ENCODE measurements at places on chromosomes 11 and 22.

DNA sequence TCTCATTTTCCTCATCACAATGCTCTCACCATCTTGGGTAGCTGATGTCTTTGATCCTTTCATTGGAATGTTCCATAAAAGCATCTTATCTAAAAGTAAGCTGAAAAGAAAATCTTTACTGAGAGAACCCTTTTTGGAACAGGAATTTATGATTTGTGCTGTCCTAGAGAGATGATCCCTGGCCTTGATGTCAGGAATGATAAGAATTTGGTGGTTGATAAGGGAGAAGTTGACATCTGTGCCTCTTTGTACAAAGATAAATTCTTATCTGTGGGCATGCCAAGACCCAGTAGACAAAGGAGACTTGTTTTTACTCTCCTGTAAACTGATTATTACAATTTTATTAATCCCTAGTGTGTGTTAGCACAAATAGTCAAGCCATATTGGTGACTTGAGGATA, 36.9 kb downstream of the NAALAD2 start:
- DNase-seq: no peak

DNA sequence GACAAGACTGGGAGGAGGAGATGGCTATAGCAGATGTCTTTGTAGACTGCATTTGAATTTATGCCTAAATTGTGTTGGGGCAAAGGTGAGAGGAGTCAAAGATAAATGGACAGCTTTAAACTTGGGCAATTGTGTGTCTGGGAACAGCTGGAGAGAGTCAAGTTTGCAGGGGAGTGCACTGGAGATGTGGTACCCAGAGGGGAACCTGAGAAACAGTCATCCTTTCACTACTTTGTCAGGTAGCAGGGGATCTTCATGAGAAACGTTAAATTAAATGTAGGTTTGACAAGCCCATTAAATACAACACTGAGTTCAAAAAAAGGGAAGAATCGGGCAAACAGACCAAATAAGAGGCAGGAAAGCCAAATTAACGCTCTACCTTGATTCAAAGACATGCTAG, 277.7 kb downstream of the OPCML start:
- no peak for DNase-seq

DNA sequence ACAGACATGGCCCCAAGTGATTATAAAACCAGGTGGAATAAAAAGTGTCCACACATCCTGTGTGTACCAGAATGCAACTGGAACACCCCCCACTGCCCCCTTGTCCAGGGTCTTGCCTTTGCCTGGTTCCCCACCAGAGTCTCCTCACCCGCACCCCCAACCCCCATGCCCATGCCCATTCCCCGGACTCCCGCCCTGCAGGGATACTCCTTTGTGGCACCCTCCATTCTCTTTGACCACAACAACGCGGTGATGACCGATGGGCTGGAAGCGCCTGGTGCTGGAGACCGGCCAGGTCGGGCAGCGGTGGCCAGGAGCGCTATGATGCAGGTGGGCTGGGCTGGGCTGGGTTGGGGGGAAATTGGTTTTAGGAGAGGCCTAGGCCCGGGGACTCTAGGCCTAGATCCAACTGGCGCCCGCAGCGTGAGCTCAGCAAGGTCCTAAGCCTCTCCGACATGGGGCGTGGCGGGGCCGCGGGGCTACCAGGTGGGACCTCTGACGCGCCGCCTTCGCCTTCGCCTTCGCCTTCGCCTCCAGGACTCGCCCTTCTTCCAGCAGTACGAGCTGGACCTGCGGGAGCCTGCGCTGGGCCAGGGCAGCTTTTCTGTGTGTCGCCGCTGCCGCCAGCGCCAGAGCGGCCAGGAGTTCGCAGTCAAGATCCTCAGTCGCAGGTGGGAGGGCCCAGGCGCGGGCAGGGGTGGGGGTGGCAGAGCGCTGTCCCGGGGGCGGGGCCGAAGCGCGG, 9.1 kb downstream of the RPS6KA4 start:
- DNase-seq: no peak

- no peak for DNase-seq
Observed at GRCh38 chr11:1406571-1407485, 17.1 kb downstream of the BRSK2 start.

- no peak for DNase-seq
Observed at GRCh38 chr22:44408829-44409192, 89.2 kb downstream of the RTL6 start.

GRCh38 chr11:76609736-76610370, 60.7 kb downstream of the LRRC32 start:
- DNase-seq: no peak

GRCh38 chr11:10390375-10390774, 64.7 kb upstream of the AMPD3 start:
- no peak for DNase-seq

- DNase-seq: no peak
Observed at GRCh38 chr11:134987223-134987768, 575.3 kb upstream of the B3GAT1 start.

DNA sequence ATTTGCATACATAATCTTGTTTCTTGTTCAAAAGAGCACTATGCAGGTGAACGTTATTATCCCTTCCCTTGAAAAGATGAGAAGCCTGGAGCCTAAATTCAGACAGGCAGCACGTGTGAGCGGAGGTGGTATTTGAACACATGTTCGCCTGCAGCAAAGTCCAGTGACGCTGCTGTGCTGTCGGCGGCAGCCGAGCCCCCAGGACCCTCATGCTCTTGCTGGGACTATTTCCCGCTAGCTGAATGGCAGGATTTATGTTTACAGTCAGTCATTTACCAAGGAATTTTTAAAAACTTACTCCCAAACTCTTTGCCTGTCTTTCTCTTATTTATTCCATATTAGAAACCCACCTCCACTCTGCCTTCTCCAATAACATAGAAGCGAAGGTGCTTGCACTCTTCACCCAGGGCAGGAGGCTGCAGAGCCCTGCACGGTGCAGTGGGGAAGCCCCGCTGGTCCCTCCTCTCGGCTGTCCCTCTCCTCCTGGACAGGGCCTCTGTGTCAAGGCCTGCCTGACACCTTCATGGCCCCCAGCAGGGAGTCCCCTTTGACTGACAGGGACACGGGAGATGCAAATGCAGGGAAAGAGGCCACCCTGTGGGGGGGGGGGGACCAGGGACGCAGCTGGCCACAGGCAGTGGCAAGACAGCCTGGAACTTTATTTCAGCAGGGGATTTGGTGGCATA, 528.5 kb upstream of the B3GAT1 start:
- no peak for DNase-seq

DNA sequence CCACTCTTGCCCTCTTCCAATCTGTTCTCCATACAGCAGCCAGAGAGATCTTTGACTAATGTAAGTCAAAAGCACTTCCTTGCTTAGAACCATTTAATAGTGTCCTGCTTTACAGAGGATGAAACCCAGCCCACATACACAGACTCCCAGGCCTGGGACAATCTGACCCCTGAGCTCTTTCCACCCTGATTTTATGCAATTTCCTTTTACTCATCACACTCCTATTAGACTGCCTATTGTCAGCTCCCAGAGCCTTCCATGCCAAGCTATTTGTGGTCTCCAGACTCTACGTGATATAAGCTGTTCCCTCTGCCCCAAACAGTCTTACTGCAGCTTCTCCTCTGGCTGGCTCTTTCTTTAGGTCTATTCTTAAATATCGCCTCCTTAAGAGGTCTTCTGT, 28.1 kb downstream of the ME3 start:
- DNase-seq: no peak

- DNase-seq: no peak
Observed at GRCh38 chr11:59097113-59097708, 9.8 kb upstream of the FAM111B start.

DNA sequence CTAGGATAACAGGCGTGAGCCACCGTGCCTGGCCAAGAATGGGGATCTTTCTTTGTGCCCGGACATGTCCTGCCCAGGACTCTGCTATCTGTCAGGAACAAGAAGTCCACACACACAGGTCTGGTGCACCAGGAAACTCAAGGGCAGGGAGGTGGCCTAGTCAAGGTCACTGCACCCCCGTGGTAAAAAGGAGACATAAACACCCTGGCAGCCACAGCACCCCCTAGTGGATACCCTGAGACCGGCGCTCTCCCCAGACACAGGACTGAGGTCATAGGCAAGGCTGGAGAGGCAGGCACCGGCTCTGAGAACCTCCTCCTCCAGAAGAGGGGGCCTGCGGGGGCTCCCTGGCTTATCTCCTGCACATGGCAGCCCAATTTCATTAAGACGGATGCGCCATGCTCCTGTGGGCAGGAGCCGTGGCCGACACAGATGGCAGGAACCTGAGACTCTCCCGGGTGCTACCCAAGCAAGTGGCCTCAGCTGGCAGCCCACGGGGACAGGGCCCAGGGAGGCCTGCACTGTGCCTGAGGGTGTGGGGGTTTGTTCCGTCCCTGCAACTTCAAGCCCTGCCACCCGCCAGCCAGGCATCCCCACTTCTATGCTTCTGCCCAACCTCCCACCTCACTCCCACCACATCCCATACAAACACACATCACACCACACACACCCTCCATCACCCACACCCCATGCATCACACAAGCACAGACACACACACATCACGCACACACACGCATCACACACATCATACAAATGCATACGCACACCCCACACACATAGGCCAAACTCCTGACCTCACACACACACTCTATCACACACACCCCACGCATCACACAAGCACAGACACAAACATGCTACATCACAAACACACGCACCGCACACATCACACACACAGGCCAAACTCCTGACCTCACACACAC, 19.6 kb downstream of the MACROD1 start:
- peak; percentile 25 for DNase-seq

GRCh38 chr11:77993902-77994301, 566 bp downstream of the INTS4 start:
- no peak for DNase-seq

GRCh38 chr11:2517386-2518064, 72.7 kb downstream of the KCNQ1 start:
- DNase-seq: no peak

GRCh38 chr11:12461516-12461915, 84.1 kb downstream of the PARVA start:
- DNase-seq: no peak

GRCh38 chr11:24391167-24391566, 105.7 kb upstream of the LUZP2 start:
- no peak for DNase-seq

GRCh38 chr22:42786606-42787356, 66.1 kb upstream of the A4GALT start:
- no peak for DNase-seq

GRCh38 chr11:66067640-66068039, 2.4 kb upstream of the PACS1 start:
- no peak for DNase-seq

- DNase-seq: no peak
Observed at GRCh38 chr22:39832627-39833074, 60.9 kb downstream of the ENTHD1 start.

DNA sequence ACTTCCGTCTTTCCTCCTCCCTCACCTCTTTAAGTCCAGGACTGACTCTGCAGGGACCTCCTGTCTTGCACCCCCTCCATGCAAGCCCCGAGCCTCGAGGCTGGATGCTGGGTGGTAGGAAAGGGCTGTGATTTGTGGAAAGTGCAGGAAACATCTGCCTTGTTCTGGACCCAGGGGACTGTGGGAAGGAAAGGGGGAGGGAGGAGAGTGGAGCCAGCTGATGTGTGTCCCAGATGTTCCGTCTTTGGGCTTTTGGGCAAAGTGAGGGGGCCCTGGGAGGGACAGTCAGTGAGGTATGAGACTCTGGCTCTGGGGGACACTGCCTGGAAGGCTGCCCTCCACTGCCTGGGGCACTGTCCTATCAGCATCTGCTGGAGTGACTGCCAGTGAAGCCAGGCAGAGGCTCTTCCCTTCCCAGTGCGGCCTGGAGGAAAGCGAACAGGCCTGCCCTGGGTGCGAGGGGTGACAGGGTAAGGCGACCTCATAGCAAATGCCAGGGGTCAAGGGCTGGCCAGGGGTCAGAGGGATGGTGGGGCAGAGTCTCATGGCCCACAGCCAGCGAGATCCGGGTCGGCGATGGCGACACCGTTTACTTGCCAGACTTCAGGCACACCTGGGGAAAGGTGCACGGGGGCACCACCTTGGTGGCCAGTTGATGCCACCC, 1.7 kb downstream of the MRGPRD start:
- DNase-seq: no peak

- no peak for DNase-seq
Observed at GRCh38 chr11:1481861-1482441, 4.6 kb downstream of the MOB2 start.

- DNase-seq: no peak
Observed at GRCh38 chr11:32325725-32326124, 109.6 kb downstream of the WT1 start.

DNA sequence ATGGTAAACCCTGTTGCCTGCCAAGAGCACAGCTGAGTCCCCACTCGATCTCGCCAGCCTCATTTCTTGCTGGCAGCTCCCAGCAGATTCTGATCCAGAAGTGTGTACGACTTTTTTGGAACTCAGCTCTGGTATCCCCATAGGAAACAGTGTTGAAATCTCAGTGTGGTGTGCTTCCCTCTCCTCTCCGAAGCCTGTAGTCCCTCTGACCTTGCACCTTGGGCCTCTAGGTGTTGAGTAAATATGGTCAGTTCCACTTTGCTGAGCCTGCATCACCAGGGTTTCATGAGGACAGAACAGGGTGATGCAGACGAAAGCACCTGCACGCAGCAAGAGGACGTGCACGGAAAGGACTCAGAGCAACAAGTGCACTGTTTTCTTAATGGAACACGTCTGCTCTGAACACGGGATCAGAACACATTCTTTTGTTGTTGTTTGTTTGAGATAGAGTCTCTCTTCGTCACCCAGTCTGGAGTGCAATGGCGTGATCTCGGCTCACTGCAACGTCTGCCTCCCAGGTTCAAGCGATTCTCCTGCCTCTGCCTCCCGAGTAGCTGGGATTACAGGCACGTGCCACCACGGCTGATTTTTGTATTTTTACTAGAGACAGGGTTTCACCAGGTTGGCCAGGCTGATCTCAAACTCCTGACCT, 3.8 kb upstream of the CPT1A start:
- DNase-seq: no peak

GRCh38 chr22:20607157-20607907, 99.9 kb downstream of the MED15 start:
- no peak for DNase-seq

GRCh38 chr11:88404932-88405710, 67.6 kb upstream of the CTSC start:
- no peak for DNase-seq

DNA sequence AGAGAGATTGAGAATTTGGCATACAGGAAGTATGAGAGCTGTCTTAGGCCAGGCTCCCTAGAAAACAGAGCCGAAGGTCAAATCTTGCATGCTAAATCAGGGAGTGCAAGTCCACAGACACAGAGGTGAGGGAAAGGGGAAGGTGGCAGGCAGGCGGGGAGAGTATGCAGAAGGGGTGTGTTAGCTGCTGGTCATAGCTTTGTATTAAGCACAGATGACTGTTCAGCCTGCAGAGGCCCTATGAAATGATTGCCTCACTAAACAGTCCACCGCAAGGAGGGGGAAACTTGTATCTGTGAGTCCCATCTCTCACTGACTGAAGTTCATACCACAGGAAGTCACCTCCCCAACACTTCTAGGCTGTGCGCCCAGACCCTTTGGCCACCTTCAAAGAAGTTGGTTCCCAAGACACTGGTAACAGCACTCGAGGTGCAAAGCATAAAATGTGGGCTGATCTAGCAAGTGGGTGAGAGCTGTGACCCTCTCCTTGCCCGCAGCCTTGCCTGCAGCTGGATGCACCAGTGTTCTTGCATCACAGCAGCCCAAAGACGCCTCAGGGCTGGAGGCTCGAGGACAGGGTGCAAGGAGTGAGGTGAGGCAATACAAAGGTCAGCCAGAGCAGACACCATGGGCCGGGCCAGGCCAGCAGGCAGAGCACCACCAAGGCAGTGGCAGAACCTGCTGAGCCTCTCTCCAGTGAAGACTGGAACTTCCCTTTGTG, 115.3 kb upstream of the TBCEL start:
- DNase-seq: no peak

Measured in stimulated activated CD8-positive, alpha-beta memory T cell treated with anti-CD3 and anti-CD28 coated beads, Interleukin-4, amount 100 ng/mL, for 1 hour (primary cell).